ENCODE measurements at places on chromosomes 6 and 20.

GRCh38 chr6:110178626-110179405, 654 bp downstream of the WASF1 start:
- peak; percentile 53 for DNase-seq

- DNase-seq, result no peak
Observed at GRCh38 chr6:157468054-157468453, 87.1 kb downstream of the ZDHHC14 start.

DNA sequence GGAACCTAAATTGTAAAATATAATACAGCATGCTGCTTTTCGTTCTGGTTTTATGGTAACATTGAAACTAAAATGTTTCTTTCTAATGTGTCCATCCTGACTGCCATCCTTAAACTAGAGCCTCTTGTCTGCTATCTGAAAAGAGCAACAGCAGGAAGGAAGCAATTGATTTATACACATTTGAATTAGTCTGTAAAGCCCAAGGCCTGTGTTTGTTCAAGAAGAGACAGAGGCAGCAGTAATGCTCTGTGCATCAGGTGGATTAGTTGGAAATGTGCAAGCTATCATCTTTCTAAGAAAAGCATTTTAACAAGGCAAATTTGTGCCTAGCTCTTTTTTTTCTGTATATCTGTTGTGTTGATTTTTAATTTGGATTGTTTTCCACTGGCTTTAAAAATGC, 128.6 kb downstream of the SCAF8 start:
- no peak for DNase-seq

DNA sequence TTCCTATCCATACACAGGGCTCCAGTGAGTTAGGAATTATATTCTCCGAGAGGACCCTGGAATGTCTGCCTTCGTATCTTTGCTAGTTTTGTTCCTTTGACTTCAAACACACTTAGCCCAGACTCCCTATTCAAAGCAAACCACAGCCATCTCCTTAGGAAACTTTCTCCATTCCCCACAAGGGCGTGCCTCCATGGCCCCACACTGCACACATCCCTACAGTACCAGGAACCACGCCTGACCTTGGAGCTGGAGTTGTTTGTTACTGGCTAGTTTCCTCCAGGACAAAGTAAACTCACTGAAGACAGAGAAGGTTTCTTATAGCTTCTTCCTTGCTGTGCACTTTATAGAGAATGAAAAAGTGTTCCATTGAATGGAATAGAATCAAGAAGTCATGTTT, 412.8 kb upstream of the AGPAT4 start:
- DNase-seq, result no peak

GRCh38 chr6:116366740-116367275, 3.9 kb upstream of the DSE start:
- no peak for DNase-seq

- DNase-seq, result no peak
Observed at GRCh38 chr20:24957326-24958016, 8.4 kb downstream of the CST7 start.

GRCh38 chr6:143248359-143248758, 187.7 kb downstream of the AIG1 start:
- no peak for DNase-seq

Measured in left hindlimb (tissue), 1 donor.